Muscle of leg (tissue), 16 donors: ENCODE measurements at places on chromosomes 11 and 22. TPM values are rescaled to one million over a fixed set of nuclear protein-coding genes. Genes with fewer than 3 reads are reported as not detected.

FAM89B gene
- polyA plus RNA-seq: 47.7 TPM

ABCC8 gene
- 3.9 TPM for polyA plus RNA-seq

DNA sequence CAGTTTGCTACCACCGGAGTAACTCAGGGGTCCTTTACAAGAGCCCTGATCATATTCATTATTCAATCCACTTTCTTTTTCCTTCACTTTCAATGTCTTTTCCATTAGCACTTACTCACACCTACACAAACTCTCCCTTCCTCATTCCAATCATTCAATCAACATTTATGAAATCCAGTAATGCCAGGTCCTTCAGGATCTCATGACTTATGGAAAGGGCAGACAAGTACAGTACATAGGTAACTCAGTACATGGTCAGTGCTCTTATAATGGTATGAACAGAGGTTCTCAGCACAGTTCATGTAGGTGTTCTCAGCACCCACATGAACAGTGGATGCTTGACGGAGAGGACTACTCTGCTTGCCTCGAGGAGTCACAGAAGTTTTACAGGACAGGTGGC is 106.6 kb downstream of the USP35 start:
- no peak for DNase-seq

DNA sequence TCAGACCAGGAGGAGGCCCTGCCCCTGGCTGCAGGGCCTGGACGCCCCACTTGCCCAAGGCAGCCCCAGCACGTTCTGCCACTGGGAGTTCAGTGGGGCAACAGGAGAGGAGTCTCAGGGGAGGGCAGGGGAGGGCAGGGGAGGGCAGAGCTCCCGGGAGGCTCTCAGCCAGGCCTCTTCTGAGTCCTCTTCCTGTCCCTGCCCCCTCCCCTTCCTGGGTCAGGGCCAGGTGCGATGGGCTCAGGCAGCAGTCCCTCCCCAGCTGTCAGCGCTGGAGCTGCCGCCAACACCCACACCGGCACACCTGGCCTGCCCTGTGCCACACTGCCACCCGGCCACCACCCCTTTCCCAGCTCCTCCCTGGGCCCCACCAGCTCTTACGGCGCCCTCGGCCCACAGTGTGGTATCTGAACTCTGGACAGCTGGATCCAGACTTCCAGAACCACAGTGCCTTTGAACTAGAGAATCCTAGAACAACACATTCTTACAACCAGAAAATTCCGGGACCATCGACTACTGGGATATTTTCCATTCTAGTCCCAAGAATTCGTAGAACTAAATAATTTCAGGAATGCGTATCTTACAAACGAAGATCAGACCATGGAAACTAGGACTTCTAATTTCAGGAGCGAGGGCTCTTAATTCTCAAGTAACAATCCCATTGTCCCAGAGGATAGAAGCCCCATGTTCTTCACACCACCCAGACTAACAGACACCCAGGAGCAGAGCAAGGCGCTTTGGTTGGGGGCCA is 21.8 kb downstream of the RPL3 start:
- DNase-seq: no peak

- no peak for DNase-seq
Measured at GRCh38 chr11:119943298-119943655, 194.6 kb downstream of the TRIM29 start.

ACTN3 gene
- polyA plus RNA-seq: 162 TPM

DNA sequence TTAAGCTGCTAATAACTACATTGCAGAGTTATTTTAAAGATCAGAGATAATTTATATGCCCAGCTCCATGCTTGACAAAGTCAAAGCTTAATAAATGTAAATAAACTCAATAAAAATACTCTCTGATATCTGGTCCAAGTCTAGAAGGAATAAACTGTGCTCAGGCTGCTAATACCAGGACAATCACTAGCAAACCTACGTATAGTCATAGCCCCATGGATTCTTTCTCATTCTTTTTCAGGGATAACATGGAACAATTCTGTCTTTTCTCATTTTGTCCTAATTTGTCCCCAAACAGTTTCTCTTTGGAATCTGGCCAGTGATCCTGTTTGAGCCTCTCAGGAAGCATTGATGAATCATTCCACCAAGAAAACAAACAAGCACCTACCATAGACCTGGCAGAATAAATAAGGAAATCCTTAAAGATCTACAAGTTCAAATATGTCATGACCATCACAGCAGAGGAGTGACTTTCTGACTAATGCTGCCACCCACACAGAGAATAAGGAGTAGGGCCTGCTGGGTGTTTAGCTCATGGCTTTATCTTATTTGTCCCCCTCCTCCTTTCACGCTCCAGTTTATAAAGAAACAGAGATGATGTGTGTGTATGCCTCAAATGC is 14.1 kb upstream of the B3GNT6 start:
- no peak for DNase-seq

DNA sequence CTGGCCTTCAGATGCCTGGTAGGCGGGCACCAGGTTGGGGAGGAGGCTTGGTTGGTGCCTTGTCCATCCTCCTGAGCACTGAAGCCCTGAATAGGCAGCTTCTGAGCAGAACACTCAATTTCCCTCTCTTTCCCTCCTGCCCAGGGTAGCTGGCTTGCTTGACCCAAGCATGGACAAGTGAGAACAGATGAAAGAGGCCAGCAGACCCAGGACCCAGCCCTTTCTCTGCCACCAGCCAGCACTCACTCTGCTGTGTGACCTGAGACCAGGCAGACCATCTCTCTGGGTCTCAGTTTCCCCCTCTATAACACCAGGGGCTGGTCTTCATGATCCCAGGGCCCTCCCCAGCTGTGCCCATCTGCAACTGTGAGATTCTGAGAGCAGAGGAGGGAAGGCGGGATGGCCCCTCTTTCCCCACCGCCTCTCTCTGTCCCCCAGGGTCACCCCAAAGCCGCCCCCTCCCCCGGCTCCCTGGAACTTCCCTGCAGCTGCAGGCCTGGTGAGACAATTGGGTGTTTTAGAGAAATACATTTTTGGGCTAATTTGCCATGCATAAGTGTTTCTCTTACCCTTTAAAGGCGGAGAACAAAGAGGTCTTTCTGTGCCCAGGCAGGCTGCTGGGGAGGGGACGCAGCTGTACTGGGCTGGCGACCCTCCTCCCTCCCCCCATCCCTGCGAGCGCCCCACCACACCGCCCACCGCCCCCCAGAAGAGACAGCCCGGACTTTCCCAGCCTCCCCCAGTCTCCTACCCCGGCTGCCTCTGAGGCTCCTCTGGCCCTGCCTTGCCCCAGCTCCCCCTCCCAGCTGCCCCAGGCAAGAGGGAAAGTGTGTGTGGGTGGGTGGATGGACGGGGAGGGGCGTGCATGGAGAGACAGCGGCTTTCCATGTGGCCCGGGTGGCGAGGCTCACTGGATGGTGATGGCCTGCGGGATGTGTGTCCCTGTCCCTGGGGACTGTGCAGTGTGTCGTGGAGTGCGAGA is 30.8 kb upstream of the PICK1 start:
- DNase-seq: no peak

GRCh38 chr11:5368502-5369043 is 15.0 kb upstream of the OR51M1 start:
- DNase-seq: no peak

GRCh38 chr11:8256271-8257002 is 7.2 kb downstream of the LMO1 start:
- no peak for DNase-seq

GRCh38 chr22:22460635-22461034 is 47.9 kb downstream of the ZNF280B start:
- DNase-seq: no peak

GRCh38 chr11:282630-283360 is 4.6 kb downstream of the NLRP6 start:
- no peak for DNase-seq

SLC37A2 gene
- 5.0 TPM for polyA plus RNA-seq

GRCh38 chr11:46427364-46427763 is 35.8 kb upstream of the CHRM4 start:
- no peak for DNase-seq

GRCh38 chr11:128171506-128171905 is 415.9 kb downstream of the ETS1 start:
- DNase-seq: peak; percentile 70

ZNF214 gene
- polyA plus RNA-seq: 2.6 TPM

FAM111B gene
- polyA plus RNA-seq: 11.9 TPM

- no peak for DNase-seq
Measured at GRCh38 chr22:43398910-43399309, 12.9 kb upstream of the MPPED1 start.

DNA sequence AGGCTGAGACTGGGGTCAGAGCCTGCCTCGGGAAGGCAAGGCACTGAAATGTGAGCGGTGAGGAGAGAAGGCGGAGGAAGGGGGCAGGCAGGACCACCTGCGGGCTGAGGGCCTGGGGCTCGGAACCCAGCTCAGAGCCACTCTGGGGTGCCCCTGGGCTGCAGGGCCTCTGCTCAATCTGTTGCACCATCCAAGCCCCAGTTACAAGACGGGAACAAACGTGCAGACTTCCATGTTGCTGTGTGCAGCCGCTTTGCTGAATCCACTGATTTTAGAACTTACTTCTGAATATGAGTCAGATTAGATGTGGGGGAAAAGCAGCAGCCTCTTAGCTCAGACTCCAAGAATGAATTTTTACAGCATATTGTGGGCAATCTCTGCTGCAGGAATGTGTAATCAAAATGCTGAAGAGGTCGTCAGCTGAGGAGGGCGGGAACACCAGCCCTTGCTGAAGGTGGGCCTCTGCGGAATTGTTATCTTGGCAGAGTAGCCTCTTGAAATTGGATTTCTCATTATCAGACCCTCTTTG is 21.6 kb downstream of the PARVG start:
- DNase-seq: peak; percentile 22

- no peak for DNase-seq
Measured at GRCh38 chr11:30985536-30985935, 384.0 kb downstream of the DCDC1 start.

DNA sequence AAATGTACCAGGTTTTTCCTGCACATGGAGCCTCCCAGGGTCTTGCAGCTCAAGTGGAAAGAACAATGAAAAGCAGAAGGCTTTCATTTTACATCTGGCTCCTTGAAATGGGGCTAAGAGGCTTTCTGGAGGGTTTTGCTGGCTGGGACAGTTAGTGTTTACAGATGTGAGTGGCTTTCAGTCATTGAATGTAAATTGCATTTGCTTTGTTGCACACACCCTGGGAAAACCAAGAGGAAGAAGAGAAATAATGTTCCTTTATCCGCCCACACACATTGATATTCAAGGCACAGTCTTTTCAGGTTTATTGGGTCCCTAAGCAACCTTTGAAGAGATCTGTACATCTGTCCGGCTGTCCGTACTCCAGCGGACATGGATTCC is 144.5 kb downstream of the SPON1 start:
- DNase-seq: peak; percentile 37

PGA4 gene
- polyA plus RNA-seq: 0.88 TPM

PGA5 gene
- polyA plus RNA-seq: 1.1 TPM

- DNase-seq: peak; percentile 4
Measured at GRCh38 chr11:116641561-116642045, 131.2 kb downstream of the BUD13 start.

OR4B1 gene
- polyA plus RNA-seq: not detected

DNA sequence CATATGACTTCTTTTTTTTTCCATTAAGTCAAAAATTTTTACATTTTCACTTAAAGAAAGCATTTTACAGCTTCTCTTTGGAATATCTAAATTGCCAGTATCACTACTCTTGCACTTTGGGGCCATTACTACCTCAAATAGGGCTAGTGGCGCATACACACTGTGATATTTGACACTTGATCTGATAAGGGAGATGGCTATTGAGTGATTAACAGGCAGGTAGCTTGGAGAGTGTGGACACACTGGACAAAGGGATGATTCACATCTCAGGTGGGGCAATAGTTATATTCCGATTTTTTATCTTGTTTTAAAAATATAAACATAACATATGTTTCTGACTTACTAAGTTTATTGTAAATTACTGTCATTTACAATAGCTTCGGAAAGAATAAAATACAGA is 2219.9 kb downstream of the LRRC4C start:
- DNase-seq: no peak

GRCh38 chr22:41091132-41092022 is 1.0 kb upstream of the EP300 start:
- peak; percentile 100 for DNase-seq

GRCh38 chr11:107265591-107266121 is 192.0 kb downstream of the CWF19L2 start:
- no peak for DNase-seq

DNA sequence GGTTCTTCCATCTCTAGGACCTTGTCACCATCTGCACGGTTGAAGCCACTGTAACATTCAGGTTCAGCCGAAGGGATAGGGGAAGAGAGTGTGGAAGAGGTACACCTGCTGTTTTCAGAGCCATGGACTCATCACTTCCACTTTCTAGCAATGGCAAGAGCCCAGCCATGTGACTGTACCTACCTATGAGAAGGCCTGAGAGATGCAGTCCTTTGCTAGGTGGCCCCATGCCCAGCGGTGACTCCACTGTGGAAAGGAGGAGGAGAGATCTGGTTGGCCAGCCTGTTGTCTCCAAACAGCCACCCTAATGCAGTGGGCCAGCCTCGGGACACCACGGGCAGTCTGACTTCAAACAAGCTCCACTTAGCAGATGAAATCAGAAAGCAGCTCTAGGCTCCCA is 16.0 kb downstream of the RASD2 start:
- no peak for DNase-seq

DNA sequence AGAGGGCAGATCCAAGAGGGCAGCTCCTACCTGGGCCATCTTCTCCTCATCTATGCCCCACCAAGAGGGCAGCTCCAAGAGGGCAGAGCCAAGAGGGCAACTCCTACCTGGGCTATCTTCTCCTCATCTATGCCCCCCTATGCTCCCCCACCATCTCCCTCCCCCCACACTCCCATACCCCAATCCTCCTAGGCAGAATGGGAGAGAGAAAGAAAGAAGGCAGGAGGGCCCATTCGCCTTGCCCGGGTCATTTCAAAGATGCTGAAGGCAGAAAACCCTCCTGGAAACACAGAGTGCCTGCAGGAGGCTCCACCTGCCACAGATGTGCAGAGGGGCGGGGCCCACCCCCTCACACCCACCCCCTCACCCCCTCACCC is 78.5 kb downstream of the BUD13 start:
- no peak for DNase-seq

- peak; percentile 87 for DNase-seq
Measured at GRCh38 chr11:122253589-122254231, 137.7 kb upstream of the BLID start.

QSER1 gene
- 27.8 TPM for polyA plus RNA-seq

USH1C gene
- polyA plus RNA-seq: 4.1 TPM

- peak; percentile 34 for DNase-seq
Measured at GRCh38 chr11:94326947-94327346, 22.6 kb downstream of the IZUMO1R start.

GRCh38 chr11:6673523-6674218 is 9.5 kb downstream of the MRPL17 start:
- no peak for DNase-seq

GRCh38 chr22:47094861-47095330 is 332.4 kb downstream of the TBC1D22A start:
- DNase-seq: no peak

- no peak for DNase-seq
Measured at GRCh38 chr11:38019072-38019775, 1421.2 kb upstream of the RAG2 start.

GRCh38 chr11:67438158-67438902 is 848 bp upstream of the PTPRCAP start:
- DNase-seq: no peak

DNA sequence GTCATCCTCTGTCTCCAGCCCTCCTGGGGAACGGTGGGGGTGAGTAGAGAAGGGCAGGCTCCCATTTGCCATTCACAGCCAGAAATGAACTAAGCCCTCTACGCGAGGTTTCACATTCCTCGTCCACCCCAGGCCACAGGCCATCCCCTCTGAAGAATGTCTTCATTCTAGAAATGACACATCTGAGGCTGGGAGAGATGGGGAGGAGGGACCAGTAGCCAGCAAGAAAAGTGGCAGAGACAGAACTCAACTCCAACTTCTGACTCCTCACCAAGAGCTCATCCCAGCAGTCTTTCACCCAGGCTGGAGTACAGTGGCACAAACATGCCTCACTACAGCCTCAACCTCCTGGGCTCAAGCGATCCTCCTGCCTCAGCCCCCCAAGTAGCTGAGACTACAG is 3.4 kb downstream of the CTSF start:
- DNase-seq: no peak
